NCI-H187 treated with DMSO at 0.1 percent for 48 hours (cell line): ENCODE measurements at places on chromosomes 3 and 15.

- DNase-seq = no peak
These were observed 106.1 kb downstream of the WDR76 start for GRCh38 chr15:43932907-43933306.

GRCh38 chr3:134473868-134474546 lies 11.8 kb downstream of the ANAPC13 start:
- DNase-seq = no peak

GRCh38 chr15:74808078-74808839 lies 4.4 kb upstream of the LMAN1L start:
- no peak for DNase-seq

DNA sequence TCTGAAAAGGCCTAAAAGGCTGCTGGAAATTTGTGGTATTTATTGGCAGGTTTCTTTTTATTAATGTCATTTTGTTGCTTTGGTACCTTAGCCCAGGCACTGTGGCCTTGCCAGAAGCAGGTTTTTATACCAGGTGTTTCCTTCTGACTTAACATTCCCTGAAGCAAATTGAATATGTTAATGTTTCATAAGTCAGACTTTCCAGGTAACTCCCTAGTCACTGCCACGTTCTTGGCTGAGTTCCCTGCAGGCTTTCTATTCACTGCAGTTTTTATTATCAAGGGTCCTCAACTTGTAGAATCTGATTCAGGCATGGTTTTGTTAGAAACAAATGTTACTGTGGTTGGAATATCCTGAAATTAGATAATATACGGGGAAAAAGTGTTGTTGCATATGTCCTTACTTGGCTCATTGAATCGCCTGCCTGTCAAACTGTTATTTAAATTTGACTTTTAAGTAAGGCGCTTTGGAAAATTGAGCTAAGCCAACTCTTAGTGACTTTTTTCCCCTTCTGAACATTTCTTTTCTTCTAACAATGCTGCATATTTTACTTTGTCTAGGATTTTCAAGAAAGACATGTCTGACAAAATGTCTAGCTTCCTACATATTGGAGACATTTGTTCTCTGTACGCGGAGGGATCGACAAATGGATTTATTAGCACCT lies 22.9 kb downstream of the ITPR1 start:
- DNase-seq = no peak

GRCh38 chr3:71542521-71543370 lies 40.8 kb downstream of the FOXP1 start:
- peak; percentile 27 for DNase-seq

GRCh38 chr15:71656425-71656824 lies 153.9 kb upstream of the NR2E3 start:
- DNase-seq = no peak

DNA sequence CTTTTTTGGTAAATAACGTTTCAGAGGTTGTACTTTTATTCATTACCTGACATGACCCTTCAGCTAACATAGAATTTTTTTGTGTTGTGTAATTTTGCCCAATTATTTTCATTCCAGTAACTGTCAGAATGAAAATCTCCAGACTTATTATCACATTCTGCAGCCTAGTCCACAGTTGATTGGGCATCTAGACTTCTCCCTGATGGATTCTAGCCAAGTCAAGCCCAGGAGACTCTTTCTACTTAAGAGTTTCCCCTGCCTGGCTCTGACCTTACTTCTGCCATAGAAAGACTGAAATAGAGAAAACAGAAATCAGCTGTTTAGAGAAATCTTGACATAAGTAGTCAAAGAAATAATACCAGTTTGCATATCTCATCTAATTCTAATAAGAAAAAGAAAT lies 82.9 kb upstream of the CDAN1 start:
- no peak for DNase-seq

DNA sequence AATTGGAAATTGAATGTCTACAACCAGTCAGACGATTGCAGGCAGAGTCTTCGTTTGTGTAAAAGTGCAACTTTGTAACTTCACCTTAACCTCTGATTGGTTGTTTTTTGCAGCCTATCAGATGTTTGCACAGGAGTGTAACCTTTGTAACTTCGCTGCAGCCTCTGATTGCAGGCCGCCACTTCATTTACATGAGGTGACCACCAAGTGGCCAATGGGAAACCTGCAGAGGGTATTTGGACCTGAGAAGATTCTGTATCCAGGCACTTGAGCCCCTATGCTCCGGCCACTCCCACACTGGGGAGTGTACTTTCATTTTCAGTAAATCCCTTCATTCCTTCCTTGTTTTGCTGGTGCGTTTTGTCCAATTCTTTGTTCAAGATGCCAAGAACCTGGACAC lies 68.1 kb upstream of the PFN2 start:
- no peak for DNase-seq

DNA sequence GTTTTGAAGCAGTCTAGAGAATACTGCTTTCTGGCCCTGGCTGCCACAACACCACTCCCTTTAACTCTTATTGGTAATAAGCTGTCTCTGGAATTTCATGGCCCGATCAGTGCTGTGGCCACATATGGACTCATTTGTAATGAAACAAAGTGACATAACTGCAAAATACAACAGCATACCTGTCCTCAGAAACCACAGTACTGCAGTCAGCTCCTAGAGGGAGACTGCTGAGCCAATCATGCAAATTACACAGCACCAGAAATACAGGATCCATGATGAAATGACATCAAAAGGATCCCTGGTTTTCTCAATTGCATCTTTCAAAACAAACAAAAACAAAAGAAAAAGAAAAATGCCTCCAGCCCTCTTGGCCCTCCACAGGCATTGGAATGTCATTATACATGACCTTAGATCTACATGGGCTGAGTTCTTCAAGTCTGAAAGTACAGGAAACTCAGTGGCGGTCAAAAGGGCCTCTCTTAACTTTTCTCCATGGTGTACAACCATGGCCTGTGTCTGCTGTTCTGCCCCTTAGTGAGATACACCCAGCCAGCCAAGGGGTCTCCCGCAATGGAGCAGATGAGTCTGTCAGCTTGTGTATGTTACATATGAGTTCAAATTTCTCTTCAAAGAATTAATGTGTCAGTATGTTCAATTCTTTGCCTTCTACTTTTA lies 24.9 kb upstream of the KBTBD12 start:
- no peak for DNase-seq

- DNase-seq = no peak
These were observed 390.4 kb downstream of the MCTP2 start for GRCh38 chr15:94621736-94622135.
